ENCODE measurements at places on chromosomes 13 and 19. TPM values are rescaled to one million over a fixed set of nuclear protein-coding genes. Genes with fewer than 3 reads are reported as not detected.

ERFL gene
- total RNA-seq = 0.69 TPM

TUBA3C gene
- not detected for total RNA-seq

F10 gene
- 5.1 TPM for total RNA-seq

KIR3DL2 gene
- 0.13 TPM for total RNA-seq

NECTIN2 gene
- 110 TPM for total RNA-seq

MYBPC2 gene
- 0.98 TPM for total RNA-seq

BST2 gene
- total RNA-seq = 89.6 TPM

PPP1R37 gene
- total RNA-seq = 33.0 TPM

NCCRP1 gene
- 0.60 TPM for total RNA-seq

BRD4 gene
- 107 TPM for total RNA-seq

LACC1 gene
- 12.2 TPM for total RNA-seq

ZNF829 gene
- 4.4 TPM for total RNA-seq

DNA sequence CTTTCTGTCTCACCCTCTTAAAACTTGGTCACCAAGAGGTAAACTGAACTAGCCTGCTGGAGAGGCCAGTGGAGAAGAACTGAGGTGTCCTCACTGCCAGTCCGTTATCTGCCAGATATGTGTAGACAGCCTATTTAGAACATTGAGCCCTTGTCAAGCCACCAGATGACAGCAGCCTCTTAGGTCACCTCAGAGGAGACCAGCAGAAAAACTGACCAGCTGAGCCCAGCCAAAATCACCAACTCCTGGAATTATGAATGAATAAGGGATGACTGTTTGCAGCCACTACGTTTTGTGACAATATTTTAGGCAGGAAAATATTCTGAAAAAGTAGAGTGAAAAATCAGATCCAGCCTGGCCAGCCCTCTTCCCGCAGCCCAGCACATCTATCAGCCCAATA lies 513.9 kb downstream of the DCT start:
- no peaks in the 10 kb centered on the region for H3K4me1 ChIP-seq
- H3K36me3 ChIP-seq = no peaks in the 10 kb centered on the region
- no peak overlapping the region for H3K27ac ChIP-seq
- no peaks in the 10 kb centered on the region for H3K27me3 ChIP-seq
- DNase-seq = no peak

DNA sequence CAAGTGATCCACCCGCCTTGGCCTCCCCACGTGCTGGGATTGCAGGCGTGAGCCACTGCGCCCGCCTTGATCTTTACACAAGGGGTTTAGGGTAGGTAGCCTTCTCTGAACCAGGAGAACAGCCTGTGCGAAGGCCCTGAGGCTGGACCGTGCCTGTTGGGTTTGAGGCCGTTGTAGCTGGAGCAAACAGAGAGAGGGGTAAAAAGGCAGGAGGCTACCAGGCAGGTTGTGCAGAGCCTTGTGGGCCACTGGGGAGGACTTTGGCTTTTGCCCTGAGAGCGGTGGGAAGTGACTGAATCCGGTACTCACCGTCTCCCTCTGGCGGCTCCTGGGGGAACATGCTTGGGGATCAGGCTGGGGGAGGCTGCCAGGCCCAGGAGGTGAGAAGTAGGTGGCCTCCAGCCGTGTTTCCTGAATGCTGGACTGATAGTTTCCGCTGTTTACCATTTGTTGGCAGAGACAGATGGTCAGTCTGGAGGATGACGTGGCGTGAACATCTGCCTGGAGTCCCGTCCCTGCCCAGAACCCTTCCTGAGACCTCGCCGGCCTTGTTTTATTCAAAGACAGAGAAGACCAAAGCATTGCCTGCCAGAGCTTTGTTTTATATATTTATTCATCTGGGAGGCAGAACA lies 24.6 kb downstream of the SPC24 start:
- peak overlapping the region; percentile 29 for H3K27ac ChIP-seq
- H3K4me1 ChIP-seq = no peaks in the 10 kb centered on the region
- peaks cover 12% of the 10 kb centered on the region for H3K36me3 ChIP-seq
- H3K27me3 ChIP-seq = no peaks in the 10 kb centered on the region

DNA sequence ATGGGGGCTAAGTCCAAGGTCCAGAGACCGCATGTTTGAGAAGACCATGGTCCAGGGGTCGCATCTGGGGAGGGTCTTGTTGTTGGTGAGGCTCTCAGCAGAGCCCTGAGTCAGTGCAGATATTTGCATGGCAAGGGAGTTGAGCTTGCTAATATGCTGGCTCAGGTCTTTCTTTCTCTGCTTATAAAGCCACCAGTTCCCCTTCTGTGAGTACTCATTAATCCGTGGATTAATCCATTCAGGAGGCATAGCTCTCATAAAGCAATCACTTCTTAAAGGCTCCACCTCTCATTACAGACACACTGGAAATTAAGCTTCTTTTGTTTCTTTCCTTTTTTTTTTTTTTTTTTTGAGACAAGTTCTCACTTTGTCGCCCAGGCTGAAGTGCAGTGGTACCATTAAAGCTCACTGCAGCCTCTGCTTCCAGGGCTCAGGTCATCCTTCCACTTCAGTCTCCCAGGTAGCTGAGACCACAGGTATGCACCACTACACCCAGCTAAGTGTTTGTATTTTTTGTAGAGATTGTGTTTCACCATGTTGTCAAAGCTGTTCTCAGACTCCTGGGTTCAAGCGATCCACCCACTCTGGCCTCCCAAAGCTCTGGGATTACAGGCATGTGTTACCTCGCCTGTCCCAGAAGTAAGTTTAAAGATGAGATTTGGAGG lies 216.4 kb downstream of the SLITRK5 start:
- H3K27me3 ChIP-seq = no peaks in the 10 kb centered on the region
- no peaks in the 10 kb centered on the region for H3K36me3 ChIP-seq
- no peaks in the 10 kb centered on the region for H3K4me1 ChIP-seq
- no peak for DNase-seq

- H3K4me3 ChIP-seq = no peak overlapping the region
- no peak overlapping the region for H3K27ac ChIP-seq
- peaks cover 3% of the 10 kb centered on the region for H3K36me3 ChIP-seq
- no peaks in the 10 kb centered on the region for H3K27me3 ChIP-seq
Measured at GRCh38 chr13:95793781-95794180, 116.8 kb downstream of the DNAJC3 start.

DNA sequence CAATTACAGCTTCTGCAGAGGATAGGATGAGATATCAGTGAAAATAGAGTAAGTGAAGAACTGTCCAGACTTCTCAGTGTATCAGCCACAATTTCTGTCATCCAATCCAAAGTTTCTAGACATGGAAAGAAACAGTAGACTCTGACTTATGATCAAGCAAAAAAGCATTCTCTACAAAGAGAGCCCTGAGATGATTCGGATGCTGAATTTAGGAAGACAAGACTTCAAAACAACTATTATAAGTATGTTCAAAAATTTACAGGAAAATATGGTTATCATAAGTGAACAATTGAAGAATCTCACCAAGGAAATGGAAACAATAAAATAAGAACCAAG lies 238.2 kb upstream of the IRS2 start:
- H3K27me3 ChIP-seq = no peaks in the 10 kb centered on the region
- DNase-seq = no peak
- no peak overlapping the region for H3K27ac ChIP-seq
- H3K4me1 ChIP-seq = peaks cover 6% of the 10 kb centered on the region
- H3K4me3 ChIP-seq = no peak overlapping the region
- H3K36me3 ChIP-seq = no peaks in the 10 kb centered on the region

DNA sequence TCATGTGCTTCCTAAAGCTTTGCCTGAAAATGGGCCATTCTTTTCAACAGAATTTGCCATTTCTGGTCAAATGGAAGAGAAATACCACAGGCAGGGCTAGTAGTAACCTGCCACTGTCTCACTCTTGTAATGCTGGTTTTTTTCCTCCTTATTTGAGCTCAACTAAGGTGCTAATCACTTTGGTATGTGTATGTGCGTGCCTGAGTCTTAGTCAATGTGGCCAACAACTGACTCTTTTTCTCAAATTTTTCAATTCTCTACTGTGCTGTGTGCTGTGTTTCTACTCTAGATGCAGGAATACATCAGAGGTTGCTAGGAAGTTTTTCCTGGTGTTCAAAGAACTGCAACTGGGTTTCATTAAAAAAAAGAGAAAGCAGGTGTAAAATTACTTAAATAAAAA lies 870.2 kb downstream of the EFNB2 start:
- H3K4me3 ChIP-seq = no peak overlapping the region
- no peaks in the 10 kb centered on the region for H3K4me1 ChIP-seq
- H3K27ac ChIP-seq = no peak overlapping the region
- DNase-seq = no peak
- H3K36me3 ChIP-seq = no peaks in the 10 kb centered on the region
- H3K27me3 ChIP-seq = no peaks in the 10 kb centered on the region

- no peak for DNase-seq
- no peak overlapping the region for H3K4me3 ChIP-seq
- peaks cover 6% of the 10 kb centered on the region for H3K4me1 ChIP-seq
Measured at GRCh38 chr13:98450026-98450425, 126.9 kb downstream of the STK24 start.

GRCh38 chr19:46904114-46905060 lies 43.6 kb downstream of the ARHGAP35 start:
- no peak overlapping the region for H3K4me3 ChIP-seq
- H3K27me3 ChIP-seq = no peaks in the 10 kb centered on the region
- H3K4me1 ChIP-seq = peaks cover 31% of the 10 kb centered on the region
- peak overlapping the region; percentile 6 for H3K27ac ChIP-seq
- H3K36me3 ChIP-seq = no peaks in the 10 kb centered on the region

- H3K4me3 ChIP-seq = no peak overlapping the region
- H3K27ac ChIP-seq = no peak overlapping the region
- no peaks in the 10 kb centered on the region for H3K27me3 ChIP-seq
- no peaks in the 10 kb centered on the region for H3K36me3 ChIP-seq
- no peak for DNase-seq
Measured at GRCh38 chr13:107585469-107586180, 629.7 kb downstream of the LIG4 start.

DNA sequence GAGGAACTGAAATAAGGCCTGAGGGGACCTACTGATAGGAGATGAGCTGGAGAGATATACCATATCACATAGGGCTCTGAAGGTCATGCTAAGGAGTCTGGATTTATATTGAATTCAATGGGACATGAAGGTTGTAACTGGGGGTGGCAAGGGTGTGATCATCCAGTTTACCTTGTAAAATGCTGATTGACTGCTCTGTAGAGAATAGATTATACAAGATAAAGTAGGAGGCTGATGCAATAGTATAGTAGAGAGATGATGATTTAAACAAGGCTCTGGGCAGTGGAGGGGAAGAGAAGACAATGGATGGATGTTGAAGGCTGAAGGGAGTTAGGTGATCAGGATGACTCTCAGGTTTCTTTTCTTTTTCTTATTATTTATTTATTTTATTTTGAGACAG lies 18.0 kb upstream of the PAN3 start:
- H3K4me1 ChIP-seq = no peaks in the 10 kb centered on the region
- no peak overlapping the region for H3K27ac ChIP-seq
- no peaks in the 10 kb centered on the region for H3K27me3 ChIP-seq

DNA sequence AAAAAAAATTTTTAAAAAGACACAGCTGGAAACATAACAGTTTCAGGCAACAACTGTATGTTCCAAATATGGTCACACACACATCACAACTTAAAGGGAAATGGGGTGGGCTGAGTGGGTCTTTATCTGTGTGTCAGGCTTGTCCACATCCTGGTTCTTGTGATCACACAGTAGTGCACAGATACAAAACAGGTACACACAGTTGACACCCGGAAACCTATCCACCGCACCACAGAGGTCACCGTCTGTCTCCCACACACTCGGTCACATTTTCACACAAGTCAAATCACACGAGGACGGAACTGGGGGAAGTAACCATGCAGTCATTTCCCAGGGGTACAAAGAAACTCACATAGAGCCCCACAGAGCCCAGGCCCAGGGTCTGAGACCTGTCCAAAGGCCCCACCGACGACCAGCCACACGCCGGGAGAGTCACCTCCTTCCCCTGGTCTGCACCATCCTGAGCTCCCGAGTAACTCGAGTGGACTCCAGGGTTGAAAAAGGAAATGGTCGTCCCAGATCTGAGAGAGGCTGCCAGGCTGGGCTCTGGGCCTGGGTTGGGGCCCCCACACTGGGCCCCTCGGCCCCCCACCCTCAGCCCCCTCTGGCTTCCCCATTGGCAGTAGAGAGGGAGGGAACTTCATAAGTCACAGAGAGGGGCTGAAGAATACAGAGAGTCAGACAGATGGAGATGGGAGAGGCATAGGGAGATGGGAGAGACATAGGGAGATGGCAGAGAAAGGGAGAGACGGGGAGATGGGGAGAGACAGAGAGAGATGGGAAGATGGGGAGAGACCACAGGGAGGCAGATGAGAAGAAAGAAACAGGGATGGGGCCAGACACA lies 1.3 kb upstream of the PPAN start:
- H3K36me3 ChIP-seq = peaks cover 2% of the 10 kb centered on the region
- H3K27me3 ChIP-seq = no peaks in the 10 kb centered on the region
- DNase-seq = peak; percentile 73
- no peaks in the 10 kb centered on the region for H3K4me1 ChIP-seq
- no peak overlapping the region for H3K27ac ChIP-seq
- H3K4me3 ChIP-seq = no peak overlapping the region

- H3K4me1 ChIP-seq = no peaks in the 10 kb centered on the region
- H3K27me3 ChIP-seq = no peaks in the 10 kb centered on the region
- DNase-seq = no peak
- no peak overlapping the region for H3K27ac ChIP-seq
- H3K4me3 ChIP-seq = no peak overlapping the region
- H3K36me3 ChIP-seq = peaks cover 3% of the 10 kb centered on the region
Measured at GRCh38 chr19:11519138-11519537, 9.8 kb downstream of the ECSIT start.

DNA sequence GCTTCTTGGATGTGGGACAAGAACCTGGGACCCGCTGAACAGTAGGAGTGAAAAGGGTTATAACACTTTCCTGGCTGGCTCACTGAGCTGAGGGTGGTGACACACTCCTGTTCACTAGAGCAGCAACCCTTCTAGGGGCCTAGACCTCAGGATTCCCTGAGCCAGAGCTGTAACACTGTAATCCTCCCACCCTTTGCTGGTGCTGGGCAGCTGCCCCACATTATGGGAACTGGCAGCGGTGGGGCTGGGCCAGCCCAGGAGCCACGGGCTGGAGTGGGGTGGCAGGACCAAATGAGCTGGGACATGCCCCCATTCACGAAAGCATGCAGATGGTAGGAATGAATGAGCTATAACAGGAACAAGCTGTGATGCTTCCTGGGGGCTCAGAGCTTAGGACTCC lies 110.6 kb downstream of the B3GLCT start:
- H3K27ac ChIP-seq = no peak overlapping the region
- H3K4me1 ChIP-seq = no peaks in the 10 kb centered on the region
- H3K27me3 ChIP-seq = no peaks in the 10 kb centered on the region

GRCh38 chr13:27821566-27821965 lies 29.3 kb downstream of the GSX1 start:
- H3K27me3 ChIP-seq = peaks cover 18% of the 10 kb centered on the region
- H3K4me3 ChIP-seq = no peak overlapping the region
- no peak for DNase-seq
- H3K27ac ChIP-seq = no peak overlapping the region

- no peak for DNase-seq
- H3K27ac ChIP-seq = no peak overlapping the region
- H3K4me3 ChIP-seq = no peak overlapping the region
- no peaks in the 10 kb centered on the region for H3K27me3 ChIP-seq
- H3K36me3 ChIP-seq = no peaks in the 10 kb centered on the region
- no peaks in the 10 kb centered on the region for H3K4me1 ChIP-seq
Measured at GRCh38 chr13:72379581-72379980, 347.8 kb downstream of the MZT1 start.

- no peak overlapping the region for H3K27ac ChIP-seq
- no peaks in the 10 kb centered on the region for H3K27me3 ChIP-seq
- H3K4me3 ChIP-seq = no peak overlapping the region
- H3K36me3 ChIP-seq = no peaks in the 10 kb centered on the region
- no peaks in the 10 kb centered on the region for H3K4me1 ChIP-seq
Measured at GRCh38 chr19:45361608-45362007, 8.8 kb downstream of the ERCC2 start.

Measured in kidney (tissue), 22 donors.